ENCODE measurements at places on chromosomes 1 and 21.
A peak's percentile ranks its signal among the peaks of the same experiment; 100 is the strongest.

DNA sequence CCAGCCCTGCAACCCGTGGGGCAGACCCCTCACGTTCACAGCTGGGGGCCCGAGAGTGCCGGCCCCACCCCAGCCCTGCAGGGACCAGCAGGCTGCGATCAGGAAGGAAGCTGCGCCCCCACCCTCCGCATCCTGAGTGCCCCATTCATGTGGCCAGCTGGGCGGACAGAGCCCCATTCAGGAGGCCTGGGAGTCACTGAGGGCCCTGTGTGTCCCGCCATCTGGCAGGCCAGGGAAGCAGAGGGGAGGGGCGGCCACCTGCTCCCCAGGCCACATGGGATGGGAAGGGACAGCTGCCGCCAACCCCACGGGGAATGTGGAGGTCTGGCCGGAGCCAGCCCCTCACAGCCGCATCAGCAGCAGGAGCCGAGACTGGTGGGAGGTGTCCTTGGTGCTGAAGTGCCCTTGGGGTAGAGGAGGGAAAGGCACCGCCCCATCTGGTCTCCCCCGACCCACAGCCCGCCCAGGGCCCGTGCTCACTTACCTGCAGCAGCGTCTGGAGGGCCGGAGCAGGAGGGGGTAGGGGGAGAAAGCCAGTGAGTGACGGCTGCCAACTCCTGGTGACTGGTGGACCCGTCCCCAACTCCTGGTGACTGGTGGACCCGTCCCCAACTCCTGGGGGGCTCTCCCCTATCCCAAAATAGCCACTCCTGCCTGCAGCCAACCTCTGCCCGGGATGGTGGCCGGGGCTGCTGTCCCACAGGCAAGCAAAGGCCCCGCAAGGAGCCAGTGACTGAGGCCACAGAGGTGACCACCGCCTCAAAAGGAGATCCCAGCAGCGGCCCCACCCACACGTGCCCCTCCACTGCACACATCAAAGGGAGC is 8.7 kb downstream of the ACAP3 start:
- no peak for DNase-seq

GRCh38 chr1:205800981-205801703 is 11.9 kb downstream of the SLC41A1 start:
- DNase-seq, result no peak

DNA sequence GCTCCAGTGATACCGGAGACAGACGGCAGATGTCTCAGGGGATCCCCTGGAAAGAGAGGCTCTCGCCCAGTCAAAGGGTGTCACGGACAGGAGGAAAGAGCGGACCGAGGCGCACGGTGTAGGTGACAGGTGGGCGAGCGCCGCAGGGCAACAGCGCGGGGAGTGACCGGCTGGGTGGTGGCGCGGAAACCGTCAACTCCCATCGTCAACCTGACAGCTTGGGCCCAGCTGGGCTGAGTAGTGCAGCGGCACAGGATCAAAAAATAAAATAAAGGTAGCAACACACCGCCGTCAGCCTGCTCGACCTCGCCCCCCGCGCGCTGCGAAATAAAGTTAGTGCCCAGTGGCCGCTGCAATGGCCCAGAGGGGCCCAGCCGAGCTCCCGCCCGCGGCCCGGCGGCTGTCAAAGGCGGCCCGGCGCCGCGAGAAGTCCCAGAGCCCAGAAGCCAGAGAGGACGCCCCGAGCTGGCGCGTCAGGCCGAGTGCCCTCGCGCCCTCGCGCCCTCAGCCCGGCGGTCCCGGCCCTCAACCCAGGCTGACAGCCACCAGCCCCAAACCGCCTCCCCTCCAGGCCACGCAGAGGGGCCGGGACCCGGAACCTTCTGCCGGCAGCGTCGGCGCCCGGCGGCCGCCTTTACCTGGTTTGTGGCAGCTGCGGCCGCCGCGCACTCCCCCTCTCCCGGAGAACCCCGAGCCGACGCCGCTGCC is at the start of gene LYST:
Gene LYST, minus strand, starts transcription at position 702 of the 708 bp plus-strand sequence. CDS start 36,489 bp downstream, outside the sequence.
- DNase-seq, result peak; percentile 78

GRCh38 chr1:217135987-217136894 is 413.0 kb upstream of the ESRRG start:
- no peak for DNase-seq

DNA sequence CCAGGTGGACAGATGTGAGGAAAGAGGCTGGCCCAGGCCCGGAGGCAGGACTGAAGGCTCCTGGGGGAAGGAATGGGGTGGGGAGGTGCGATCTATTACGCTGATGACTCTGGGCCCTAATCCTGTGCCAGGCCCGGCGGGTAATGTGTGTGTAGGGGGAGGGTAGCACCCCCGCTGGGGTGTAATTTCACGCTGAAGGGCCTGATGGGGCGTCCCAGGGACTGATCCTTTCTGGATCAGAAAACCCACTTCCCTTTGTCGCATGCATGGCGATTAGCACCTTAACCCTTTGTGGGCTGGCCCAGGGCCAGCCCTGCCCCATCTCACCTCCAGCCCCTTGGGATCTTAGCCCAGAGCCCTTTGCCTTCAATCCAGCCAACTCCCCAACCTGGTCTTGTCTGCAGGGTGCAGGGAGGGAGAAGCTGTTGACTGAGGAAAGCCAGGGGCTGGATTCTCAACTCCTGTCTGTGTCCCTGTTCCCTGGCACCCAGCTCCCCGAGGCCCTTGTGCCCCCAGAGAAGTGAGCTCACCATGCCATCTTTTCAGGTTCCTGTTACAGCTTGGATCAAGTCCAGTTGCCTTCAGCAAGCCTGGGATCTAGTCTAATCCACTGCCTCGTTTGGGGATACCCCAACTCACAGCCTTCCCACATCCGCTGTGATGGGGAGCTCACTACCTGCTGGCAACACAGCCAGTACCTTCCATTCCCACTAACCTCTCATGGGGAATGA is 26.0 kb downstream of the KNCN start:
- DNase-seq, result no peak

DNA sequence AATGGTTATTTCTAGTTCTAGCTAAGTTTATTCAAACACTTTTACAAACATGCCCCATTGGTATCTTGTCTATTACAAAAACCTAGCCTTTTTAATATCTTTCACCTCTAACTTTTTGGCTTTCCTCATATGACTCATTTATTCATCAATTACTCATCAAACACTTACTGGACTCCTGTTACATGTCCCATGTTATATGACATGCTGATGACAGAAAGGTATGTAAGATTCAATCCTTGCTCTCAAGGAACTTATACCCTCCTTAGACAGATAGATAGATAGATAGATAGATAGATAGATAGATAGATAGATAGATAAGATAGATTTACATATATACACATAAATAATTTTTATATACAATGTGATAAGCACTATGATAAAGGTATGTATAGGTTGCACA is 33.9 kb upstream of the INSL5 start:
- DNase-seq, result no peak

DNA sequence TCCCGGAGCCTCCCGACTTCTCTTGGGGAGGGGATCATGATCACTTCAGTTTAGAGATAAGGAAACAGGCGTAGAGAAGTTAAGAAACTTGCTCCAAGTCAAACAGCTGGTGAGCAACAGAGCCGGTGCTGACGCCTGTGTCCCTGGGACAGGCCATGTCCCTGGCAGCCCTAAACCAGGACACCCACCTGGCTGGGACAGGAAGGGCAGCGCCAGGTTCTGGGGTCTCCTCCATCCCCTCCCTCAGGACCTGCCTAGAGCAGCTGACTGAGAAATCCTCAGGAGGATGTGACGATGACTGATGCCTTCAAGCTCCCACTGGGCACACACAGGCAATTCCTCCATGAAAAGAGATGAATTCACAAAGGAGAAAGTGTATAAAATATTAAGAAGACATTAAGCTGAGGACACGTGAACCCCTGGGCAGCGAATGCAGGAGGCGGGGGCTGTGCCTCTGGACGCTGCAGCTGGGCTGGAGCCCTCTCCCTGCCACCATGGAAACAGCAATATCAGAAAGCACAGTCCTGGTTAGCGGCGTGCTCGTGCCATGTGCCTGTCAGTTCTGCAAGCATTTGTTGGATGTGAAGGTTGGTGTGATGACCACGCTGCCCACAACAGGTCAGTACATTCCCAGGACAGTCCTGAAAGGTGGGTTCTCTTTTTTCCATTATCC is 40.1 kb upstream of the C1orf174 start:
- no peak for DNase-seq

GRCh38 chr21:43190544-43190943 is 21.7 kb downstream of the CRYAA start:
- DNase-seq, result no peak

DNA sequence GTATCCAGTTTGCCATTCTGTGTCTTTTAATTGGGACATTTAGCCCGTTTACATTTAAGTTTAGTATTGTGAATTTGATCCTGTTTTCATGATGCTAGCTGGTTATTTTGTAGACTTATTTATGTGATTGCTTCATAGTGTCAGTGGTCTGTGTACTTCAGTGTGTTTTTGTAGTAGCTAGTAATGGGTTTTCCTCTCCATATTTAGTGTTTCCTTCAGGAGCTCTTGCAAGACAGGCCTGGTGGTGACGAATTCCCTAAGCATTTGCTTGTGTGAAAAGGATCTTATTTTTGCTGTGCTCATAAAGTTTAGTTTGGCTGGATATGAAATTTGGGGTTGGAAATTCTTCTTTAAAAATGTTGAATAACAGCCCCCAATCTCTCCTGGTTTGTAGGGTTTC is 69.2 kb upstream of the PDC start:
- DNase-seq, result no peak
